ENCODE measurements at places on chromosomes 4 and X.
A peak's percentile ranks its signal among the peaks of the same experiment; 100 is the strongest.

- DNase-seq = no peak
Observed at GRCh38 chr4:169106696-169107229, 96.7 kb upstream of the CBR4 start.

DNA sequence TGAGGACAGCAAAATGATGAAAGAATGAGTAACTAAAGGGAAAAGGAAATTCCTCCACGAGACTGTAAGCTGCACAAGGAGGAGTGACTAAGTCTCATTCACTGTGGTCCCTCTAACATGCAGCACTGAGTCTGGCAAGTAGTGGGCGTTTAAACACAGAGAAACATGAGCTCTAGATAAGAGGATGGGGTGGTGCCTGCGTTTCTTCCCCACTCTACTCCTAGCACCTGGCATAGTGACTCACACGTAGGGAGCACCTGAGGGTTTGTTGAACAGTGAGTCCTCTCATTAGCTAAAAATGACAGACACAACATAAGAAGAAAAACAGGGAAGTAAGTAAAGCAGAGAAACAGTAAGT is 105.8 kb upstream of the CBR4 start:
- DNase-seq = no peak

- peak; percentile 2 for DNase-seq
Observed at GRCh38 chrX:112672788-112673560, 6.8 kb downstream of the LHFPL1 start.

DNA sequence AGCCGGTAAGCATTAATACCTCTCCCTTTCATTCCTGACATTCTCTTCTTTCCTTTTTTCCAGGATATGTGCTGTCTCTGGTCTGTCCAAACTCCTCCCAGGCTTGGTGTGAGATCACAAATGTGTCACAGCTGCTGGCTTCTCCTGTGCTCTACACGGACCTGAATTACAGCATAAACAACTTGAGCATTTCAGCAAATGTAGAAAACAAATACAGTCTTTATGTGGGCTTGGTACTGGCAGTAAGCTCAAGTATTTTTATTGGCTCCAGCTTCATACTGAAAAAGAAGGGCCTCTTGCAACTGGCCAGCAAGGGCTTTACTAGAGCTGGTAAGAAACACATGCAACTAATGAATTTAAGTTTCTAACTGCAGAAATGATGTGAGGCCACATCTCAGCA is 8.4 kb downstream of the NIPAL1 start:
- no peak for DNase-seq

GRCh38 chr4:142567620-142568451 is 278.3 kb downstream of the INPP4B start:
- DNase-seq = peak; percentile 22

DNA sequence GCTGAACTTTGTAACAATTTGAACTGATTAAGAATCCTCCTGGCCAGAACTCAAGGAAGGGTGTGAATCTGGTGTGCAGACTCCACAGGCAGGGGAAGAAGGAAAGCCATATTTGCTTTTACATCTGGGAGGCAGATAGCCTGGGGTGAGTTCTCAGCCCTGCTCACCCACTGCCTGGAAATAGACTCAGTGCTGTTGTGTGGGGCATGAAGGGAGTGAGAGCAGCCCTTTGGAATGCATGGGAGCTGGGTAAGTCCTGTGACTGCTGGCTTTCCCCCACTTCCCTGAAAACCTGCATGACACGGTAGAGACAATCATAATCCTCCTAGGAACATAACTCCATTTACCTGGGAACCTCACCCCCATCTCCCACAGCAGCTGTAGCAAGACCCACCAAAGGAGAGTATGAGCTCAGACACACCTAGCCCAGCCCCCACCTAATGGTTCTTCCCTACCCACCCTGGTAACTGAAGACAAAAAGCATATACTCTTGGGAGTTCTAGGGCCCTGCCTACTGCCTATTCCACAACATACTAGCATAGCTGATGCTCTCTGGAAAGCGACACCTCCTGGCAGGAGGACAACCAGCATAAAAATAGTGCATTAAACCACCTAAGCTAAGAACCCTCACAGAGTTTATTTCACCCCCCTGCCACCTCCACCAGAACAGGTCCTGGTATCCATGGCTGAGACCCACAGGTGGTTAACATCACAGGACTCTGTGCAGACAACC is 59.3 kb upstream of the UBQLN2 start:
- no peak for DNase-seq

DNA sequence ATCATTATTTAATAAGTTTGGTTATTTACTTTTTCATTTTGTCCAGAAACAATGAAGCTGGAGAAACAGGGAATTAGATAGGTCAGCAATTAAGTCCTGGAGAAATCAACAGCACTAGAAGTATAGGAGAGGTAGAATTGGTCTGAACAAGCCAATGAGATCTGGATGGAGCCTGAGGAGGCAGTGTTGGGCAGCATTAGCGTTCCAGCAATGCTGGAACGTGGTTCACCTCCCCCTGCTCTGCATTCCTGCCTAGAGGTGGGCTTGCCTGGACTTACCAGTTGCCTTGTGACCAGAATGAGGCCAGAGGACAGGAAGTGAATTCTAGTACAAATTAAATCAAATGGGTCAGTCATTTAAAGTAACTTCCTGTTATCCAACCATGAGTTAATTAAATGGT is 4.6 kb downstream of the RASSF6 start:
- no peak for DNase-seq

GRCh38 chr4:123568936-123569335 is 172.3 kb downstream of the SPRY1 start:
- no peak for DNase-seq

DNA sequence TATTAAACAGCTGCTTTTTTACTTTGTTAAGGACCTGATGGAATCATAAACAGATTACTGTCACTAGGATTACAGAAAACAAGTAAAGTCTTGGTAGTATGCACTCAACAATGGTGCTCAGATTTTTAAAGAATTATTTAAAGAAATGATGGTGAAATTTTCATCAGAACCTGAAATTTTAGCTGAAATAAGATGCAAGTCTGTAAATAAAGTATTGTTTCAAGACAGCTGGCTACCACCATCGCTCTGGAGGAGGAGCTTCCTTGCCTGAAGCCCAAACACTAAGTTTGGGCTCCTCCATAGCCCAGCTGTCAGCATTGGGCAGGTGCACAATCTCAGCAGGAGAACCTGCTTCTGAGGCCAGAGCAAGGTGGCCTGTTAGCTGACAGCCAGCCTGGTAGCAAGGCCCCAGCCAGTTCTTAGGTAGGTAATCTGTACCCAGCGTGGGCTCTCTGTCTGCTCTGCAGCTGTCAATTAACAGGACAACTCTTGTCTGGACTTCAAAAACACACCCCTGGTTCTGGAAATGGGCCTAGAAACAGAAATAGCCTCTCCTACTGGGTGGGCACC is 4.6 kb downstream of the GAB1 start:
- no peak for DNase-seq

- no peak for DNase-seq
Observed at GRCh38 chrX:155259752-155260151, 4.5 kb downstream of the RAB39B start.

DNA sequence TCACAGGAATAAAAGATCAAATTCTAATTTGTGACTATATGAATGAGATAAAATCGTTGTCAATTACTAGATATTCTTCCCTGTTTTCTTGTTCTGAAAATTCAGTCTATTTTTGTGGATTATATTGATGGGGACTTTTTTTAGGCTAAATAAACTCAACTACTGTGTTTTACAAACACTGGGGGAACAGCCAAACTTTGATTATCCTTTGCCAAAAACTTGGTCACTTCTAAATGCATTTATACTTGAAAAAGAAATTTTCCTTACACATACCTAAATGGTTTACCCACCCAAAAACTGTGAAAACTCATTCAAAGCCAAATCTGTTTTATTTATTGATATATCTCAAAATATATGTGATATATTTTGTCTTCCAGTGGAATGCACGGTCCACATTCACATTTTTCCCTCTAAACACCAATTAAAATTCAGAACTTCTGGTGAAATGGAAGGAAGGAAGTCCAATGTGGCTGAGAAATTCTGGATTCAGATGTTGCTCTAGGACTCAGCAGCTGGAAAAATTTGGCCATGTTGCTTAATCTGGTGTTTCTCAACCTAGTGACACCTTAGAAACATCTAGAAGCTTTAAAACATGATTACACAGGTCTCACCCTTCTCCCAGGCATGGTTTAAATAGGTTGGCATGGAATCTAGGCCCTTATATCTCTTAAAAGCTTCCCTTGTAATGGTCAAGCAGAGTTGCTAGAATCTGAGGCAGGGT is 28.6 kb upstream of the ARHGAP24 start:
- DNase-seq = no peak

GRCh38 chr4:170990989-170991589 is 822.1 kb upstream of the GALNTL6 start:
- peak; percentile 55 for DNase-seq

- no peak for DNase-seq
Observed at GRCh38 chrX:30864383-30864785, 24.7 kb downstream of the TAB3 start.

GRCh38 chr4:54423066-54423465 is 194.0 kb downstream of the PDGFRA start:
- no peak for DNase-seq

GRCh38 chr4:89316931-89317366 is 9.3 kb upstream of the GPRIN3 start:
- peak; percentile 75 for DNase-seq

DNA sequence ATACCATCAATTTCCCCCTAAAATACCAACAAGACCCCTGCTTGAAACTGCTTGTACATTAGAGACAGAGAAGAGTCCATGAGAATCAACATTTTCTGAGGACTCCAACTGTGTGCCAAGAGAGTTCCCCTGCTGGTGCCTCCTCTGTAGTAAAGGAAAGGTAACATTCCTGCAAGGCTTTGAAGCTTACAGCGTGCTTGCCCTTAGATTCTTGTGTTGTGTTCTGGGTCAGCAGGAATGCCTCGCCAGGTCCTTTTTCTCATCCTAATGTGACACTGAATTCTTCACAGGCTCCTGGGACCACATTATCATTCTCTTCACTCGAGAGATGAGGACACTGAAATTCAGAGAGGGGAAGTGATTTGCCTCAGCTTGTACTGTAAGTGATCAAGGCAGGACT is 9.7 kb upstream of the EOLA2 start:
- DNase-seq = no peak

DNA sequence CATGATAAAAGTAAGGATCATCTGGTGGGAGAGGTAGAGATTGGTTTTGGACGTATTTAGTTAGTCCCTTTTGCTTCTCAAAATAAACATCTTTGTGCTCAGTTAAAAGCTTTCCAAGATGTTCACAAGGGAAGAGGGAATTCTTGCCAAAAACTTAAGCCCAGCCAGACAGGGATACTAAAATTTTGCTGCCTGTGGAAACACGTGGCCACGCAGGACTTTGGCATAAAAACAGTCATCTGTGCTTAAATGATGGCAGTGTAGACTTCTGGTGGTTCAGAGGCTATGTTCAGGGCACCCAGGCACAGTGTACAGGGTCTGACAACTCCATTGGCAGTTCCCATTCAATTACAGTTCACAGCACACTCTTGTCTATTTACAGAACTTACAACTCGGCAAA is 93.2 kb upstream of the JADE1 start:
- no peak for DNase-seq

DNA sequence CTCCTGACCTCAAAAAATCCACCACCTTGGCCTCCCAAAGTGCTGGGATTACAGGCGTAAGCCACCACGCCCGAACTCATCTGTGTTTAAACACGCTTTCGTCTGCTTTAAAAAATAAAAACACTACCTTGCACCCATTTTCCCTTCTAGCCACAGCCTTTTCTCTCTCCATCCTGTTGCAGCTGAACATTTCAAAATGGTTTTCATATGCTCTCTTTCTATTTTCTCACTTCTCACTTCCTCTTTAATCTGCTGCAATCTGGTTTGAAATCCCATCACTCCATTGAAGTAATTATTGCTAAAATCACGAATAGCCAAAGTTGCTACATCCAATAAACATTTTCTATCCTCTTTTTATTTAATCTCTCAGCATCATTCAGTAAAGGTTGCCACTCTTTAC is 70.0 kb downstream of the DCHS2 start:
- DNase-seq = no peak

- DNase-seq = no peak
Observed at GRCh38 chrX:39157796-39158195, 356.5 kb downstream of the MID1IP1 start.

DNA sequence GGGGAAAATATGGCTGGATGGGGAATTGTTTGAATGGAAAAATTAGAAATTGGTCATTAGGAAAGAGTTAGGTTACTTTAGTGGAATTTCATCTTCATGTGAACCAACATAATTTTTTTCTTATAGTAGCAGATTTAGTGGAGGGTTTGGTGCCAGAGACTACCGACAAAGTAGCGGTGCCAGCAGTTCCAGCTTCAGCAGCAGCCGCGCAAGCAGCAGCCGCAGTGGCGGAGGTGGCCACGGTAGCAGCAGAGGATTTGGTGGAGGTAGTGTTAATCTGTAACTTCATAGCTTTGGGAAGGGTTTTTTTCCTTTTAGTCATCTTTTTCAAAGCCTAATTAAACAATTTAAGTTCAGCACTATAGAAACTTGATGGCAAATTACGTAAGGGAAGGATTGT is 13.2 kb downstream of the DDX3X start:
- no peak for DNase-seq

- no peak for DNase-seq
Observed at GRCh38 chr4:123623611-123624010, 227.0 kb downstream of the SPRY1 start.

- DNase-seq = no peak
Observed at GRCh38 chr4:157576671-157577217, 356.2 kb downstream of the GRIA2 start.

- DNase-seq = no peak
Observed at GRCh38 chr4:82747686-82748575, 50.7 kb downstream of the SCD5 start.

GRCh38 chr4:139794158-139794954 is 128.7 kb downstream of the MGST2 start:
- no peak for DNase-seq

DNA sequence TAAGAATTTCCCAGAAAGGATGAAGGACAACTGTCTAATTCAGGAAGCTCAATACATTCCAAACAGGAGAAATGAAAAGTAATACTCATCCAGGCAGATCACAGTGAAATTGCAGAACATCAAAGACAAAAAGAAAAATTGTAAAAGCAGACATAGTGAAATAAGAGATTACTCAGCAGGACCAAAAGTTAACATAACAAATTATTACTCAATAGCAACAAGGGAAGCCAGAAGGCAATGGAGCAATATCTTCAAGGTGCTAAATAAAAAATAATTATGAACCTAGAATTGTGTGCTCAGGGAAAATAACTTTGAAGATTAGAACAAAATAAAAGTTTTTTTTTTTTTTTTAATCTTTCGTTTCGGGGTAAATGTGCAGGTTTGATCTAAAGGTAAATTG is 30.5 kb upstream of the ENPP6 start:
- DNase-seq = no peak
